Stimulated activated CD8-positive, alpha-beta memory T cell treated with anti-CD3 and anti-CD28 coated beads, Interleukin-15, amount 100 ng/mL, for 24 hours (primary cell): ENCODE measurements at places on chromosomes 12 and 14.

DNA sequence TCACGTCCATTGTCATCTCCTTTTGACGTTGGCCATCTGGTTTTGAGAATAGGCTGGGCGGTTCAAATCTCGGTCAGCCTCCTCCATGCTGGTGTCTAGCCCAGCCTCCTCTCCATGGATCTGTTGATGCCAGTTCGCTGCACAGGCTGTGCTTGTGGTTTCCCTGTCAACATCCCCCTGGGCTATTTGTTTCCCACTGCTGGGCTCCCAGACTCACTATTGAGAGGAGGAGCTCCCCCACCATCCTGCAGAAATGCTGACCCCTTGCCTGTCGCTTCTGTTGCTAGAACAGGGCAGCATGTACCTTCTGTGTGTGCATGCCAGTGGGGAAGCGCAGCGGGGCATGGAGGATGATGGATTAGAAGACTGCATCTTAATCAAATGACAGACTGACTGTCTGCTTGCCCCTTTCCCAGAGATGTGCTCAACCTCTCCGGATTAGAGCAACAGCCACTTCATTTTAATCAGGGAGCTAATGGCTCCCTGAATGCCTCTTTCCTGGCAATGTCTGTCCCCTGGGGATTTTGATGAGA lies 170.5 kb downstream of the TSPAN9 start:
- DNase-seq = no peak

GRCh38 chr14:101062601-101063000 lies 159.1 kb upstream of the RTL1 start:
- no peak for DNase-seq

DNA sequence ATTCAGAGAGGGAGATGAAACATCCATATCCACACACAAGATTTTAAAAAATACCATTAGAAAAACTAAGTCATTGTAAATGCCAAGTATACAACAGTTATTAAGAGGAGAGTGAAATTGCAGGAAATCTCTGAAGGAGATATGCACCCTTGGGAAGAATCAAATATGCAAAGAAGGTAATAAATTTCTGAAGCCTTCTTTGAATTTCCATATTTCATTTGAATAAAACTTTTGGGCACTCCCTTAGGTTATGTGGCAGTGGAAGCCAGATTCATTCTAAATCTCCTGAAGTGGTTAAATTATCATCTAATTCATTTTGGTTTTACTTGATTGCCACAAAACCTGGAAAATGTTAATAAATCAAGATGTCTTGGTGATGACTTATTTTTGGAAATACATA lies 138.9 kb upstream of the CLEC14A start:
- DNase-seq = no peak

DNA sequence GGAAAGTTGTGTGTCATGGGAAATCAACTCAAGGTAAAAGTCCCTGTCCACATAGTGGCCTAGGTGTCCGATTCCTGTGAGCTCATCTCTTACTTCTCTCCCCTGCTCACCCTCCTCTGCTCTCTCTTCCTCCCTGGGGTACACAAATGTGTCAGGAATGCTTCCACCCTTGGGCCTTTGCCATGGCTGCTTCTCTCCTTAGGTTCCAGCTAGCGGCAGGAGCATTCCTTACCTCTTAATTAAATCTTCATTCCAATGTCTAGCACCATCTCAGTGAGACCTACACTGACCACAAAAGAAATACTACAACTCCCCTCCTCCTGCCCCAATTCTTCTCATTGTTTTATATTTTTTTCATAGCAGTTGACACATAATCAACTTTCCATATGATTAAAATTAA lies 298.6 kb downstream of the PDZRN4 start:
- DNase-seq = no peak

DNA sequence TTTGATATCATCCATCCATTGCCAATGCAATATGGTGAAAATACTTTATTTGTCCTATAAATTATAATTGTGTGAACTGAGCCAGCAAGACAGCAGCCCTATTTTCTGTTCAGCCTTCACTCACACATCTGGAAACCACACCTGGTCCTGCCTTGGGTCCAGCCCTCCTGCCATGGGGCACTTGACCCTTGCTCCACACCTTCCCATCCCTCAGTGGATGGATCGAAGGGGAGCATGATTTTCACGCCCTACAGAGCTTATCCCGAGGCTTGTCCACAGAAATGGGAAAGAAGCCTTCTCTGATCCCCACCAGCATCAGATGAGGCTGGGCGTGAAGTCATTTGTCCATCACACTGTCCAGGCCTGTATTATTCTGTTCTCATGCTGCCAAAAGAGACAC lies 10.1 kb downstream of the TMEM132D start:
- DNase-seq = no peak

GRCh38 chr14:91837076-91837475 lies 30.3 kb downstream of the TC2N start:
- no peak for DNase-seq

GRCh38 chr14:90611936-90612335 lies 204.3 kb downstream of the TTC7B start:
- DNase-seq = no peak

DNA sequence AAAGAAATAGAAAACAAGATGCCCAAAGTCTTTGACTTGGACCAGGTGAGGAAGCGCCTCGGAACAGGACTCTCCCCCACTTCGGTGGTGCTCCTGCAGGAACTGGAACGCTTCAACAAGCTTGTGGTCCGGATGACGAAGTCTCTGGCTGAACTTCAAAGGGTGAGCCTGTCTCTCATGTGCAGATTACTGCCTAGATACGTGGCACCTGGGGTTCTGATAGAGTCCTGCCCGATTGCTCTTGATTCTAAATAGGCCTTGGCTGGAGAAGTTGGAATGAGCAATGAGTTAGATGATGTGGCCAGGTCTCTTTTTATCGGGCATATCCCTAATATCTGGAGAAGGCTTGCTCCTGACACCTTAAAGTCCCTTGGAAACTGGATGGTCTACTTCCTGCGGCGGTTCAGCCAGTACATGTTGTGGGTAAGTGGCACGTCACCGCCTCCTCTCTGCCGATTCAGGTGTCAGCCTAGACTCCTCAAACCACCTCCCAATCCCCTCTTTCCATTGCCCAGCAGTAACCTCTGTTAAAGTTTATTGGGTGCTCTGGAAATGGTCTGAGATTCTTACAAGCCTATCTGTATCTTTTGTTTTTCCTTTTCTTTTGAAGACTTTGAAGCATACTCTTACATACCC lies 40.8 kb downstream of the CCDC92 start:
- DNase-seq = no peak

GRCh38 chr12:40945772-40946171 lies 242.3 kb upstream of the PDZRN4 start:
- DNase-seq = no peak

DNA sequence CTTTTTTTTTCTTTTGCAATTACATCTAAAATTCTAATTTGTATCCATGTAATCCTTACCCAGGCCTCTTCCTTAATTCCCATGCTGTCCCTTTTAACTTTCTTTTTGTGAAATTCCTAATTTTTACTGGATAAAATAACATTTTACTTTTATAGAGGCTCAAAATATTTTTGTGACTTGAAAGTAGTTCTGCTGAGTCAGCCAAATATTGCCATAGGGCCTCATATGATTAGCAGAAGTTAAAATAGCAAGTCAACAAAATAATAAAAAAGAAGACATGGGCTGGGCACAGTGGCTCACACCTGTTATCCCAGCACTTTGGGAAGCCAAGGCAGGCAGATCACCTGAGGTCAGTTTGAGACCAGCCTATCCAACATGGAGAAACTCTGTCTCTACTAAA lies 2.0 kb downstream of the C3AR1 start:
- DNase-seq = no peak

GRCh38 chr12:119868992-119869391 lies 8.1 kb downstream of the CIT start:
- DNase-seq = no peak

DNA sequence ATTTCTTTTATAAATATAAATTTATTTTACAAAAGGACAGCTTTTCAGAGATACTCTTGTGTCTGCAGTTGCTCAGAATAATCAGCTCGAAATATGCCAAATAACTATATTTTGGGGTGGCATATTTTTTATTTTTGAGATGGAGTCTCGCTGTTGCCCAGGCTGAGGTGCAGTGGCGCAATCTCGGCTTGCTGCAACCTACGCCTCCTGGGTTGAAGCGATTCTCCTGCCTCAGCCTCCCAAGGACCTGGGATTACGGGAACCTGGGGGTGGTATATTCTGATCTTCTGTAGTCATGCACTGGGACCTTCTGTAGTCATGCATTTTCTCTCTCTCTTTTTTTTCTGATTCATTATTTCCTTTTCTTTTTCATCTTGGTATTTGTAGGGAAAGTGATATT lies 135.0 kb upstream of the AMIGO2 start:
- DNase-seq = no peak

- DNase-seq = no peak
These were observed 15.1 kb downstream of the BCAT1 start for GRCh38 chr12:24933694-24934407.

GRCh38 chr12:79023784-79024183 lies 159.2 kb downstream of the SYT1 start:
- DNase-seq = no peak

- DNase-seq = no peak
These were observed 3.0 kb upstream of the TESC start for GRCh38 chr12:117101953-117102799.

GRCh38 chr14:70472253-70473159 lies 20.5 kb downstream of the ADAM21 start:
- no peak for DNase-seq

- DNase-seq = no peak
These were observed 150.9 kb downstream of the TTC6 start for GRCh38 chr14:37746140-37746832.

- no peak for DNase-seq
These were observed 790 bp downstream of the GTF2A1 start for GRCh38 chr14:81219759-81220579.

GRCh38 chr12:3328081-3328480 lies 162.9 kb upstream of the PRMT8 start:
- DNase-seq = no peak

DNA sequence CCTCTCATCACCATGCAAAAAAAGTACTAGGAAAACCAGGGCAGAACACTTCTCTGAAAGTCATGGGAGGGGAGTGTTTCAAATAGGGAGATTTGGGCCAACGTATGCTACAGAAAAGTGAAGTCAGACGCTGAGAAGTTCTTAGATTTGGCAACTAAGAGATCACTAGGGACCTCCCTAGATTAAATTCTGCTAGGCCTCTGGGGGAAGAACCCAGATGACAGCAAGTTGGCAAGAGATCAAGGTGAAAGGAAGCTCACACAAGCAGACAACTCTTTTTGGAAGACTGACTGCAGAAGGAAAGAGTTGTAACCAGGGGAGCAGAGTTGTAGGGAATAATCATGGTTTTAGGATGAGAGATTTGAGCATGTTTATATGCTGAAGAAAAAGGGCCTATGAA lies 20.7 kb downstream of the IQSEC3 start:
- DNase-seq = no peak

DNA sequence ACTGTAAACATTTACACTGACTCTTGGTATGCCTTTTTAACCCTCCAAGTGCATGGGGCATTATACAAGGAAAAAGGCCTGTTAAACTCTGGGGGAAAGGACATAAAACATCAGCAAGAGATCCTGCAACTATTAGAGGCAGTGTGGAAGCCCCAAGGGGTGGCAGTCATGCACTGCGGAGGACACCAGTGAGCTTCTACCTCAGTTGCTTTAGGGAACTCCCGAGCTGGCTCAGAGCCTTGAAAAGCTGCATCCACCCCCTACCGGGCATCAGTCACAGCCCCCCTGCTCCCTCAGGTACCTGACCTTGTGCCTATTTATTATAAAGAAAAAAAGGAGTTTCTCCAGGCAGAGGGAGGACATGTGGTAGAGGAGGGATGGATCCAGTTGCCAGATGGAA lies 695.6 kb upstream of the LMO3 start:
- no peak for DNase-seq

- no peak for DNase-seq
These were observed 188.5 kb upstream of the CAND1 start for GRCh38 chr12:67080637-67081036.

- DNase-seq = no peak
These were observed 403 bp downstream of the ATN1 start for GRCh38 chr12:6928022-6928702.

DNA sequence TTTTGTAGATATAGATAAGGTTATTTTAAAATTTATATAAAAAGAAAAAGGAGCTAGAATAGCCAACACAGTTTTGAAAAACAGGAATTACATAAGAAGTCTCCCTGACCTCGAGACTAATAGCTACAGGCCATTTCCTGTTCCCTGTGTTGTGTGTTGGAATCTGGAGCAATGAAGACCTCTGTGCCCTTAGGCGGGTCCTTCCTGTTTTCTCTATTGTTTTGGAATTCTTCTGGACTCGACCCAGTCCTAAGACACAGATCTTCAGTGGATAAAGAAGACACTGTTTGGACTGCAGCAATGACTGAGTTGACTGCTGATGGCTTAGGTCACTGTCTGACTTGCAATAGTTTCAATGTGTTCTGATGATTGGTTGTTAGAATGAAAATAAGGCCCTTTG lies 26.2 kb downstream of the SNRPF start:
- no peak for DNase-seq

- DNase-seq = no peak
These were observed 192.3 kb downstream of the DPF3 start for GRCh38 chr14:72701605-72702004.
